ENCODE measurements at places on chromosomes 4 and X.

GRCh38 chrX:79368441-79368840, 1.3 kb upstream of the ITM2A start:
- no peak for DNase-seq

- DNase-seq, result no peak
Observed at GRCh38 chr4:97507587-97508245, 635.6 kb downstream of the STPG2 start.

DNA sequence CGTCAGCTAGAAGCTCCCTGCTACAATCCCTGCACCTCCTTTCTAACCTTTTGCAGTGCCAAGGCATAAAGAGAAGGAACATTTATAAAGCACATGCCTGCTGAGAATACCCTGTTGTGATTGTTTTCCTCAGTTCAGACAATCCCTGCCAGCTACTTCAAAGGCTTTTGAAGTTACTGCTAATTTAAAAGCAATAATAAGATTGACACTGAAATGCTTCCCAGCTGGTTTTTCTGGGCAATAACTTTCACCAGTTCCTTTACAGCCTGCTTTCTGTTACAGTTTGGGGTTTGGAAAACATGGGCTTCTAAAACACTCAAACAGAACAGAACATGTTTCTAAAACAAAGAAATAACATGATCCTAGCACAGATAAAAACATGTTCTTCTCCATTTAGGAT, 232.3 kb upstream of the CPEB2 start:
- no peak for DNase-seq

DNA sequence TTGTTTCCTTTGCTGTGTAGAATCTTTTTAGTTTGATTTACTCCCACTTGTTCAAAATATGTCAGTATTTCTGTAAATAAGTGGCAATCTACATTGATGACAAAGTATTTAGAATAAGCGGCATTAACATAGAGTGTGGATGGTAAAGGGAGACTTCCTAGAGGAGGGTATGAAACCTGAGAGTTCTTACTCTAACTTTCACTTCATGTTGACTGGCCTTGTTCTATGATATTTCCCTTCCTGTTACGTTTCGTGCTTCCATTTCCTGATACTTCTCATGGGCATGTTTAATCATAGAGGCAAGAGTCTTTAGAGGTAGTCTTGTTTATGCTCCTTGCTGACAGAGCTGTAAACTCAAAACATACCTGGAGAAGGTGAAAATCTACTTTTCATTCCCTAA, 408.9 kb downstream of the GLUD2 start:
- no peak for DNase-seq

DNA sequence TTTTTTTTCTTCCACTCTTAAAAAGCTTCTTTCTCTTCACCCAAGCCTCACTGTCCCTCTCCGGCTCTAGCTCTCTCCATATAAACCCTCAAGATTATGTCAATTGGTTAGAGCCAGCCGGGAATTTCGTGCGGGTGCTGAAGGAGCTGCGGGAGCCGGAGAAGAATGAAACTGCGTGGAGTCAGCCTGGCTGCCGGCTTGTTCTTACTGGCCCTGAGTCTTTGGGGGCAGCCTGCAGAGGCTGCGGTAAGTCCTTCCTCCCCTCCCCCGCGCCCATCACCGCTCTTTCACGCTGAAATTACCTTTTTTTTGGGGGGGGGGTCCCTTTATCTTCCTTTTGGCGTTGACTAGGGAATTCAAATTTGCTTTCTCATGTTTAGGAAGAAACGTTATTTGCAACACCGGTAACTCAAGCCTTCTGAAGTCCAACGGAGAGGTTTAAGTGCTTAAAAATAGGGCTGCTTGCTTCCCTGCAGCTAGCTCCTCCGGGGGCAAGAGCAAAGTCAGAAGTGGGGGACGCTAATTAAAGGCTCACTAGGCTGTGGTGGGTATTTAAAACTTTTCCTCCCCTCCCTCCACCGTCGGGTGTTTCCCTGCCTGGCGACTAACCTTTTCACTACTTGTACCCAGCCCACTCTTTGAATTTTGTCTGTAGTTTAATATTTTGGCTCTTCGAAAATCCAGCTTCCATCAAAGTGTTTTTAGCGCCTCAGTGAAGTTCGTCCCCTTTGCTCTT, 491 bp downstream of the COL4A5 start:
- no peak for DNase-seq

GRCh38 chr4:13430834-13431568, 53.1 kb downstream of the RAB28 start:
- no peak for DNase-seq

DNA sequence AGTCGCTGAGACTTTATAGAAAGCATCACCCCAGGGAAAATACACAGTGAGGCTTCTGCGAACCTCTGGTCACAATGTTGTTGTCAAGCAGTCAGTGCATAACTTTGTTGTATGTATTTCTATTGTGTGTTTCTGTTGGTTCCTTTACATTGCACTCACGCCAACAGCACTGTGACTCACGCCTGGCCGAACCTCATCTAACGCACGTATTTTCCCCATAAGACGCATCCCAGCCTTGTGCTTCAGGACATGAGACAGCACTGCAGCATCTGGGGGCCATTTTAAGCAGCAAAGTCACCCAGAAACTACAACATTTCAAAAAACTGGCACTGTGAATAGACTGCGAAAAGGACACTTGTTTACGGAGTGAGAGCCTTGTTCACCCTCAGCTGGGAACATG, 30.6 kb downstream of the TBL1X start:
- no peak for DNase-seq

- DNase-seq, result no peak
Observed at GRCh38 chr4:156673483-156673882, 298.1 kb downstream of the PDGFC start.

DNA sequence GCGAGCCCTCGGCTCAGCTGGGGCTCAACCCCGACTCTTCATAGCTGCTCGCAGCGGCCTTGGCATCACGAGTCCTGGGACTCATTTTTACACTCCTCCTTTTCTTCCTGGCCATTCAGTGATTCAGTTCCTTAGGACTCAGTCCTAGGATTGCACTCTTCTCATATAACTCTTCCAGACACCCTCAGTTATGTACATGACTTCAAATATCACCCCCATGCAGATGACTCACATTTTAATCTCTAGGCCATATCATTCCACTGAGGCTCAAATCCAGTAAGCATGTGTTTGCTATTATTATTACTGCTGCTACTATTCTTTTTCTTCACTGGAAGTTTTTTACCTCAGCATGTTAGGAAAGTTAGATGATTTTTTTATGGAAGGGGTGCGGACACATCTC, 14.4 kb downstream of the ITGB1BP2 start:
- no peak for DNase-seq

- no peak for DNase-seq
Observed at GRCh38 chr4:43587758-43588157, 695.2 kb downstream of the GRXCR1 start.

GRCh38 chr4:112966701-112967488, 82.6 kb upstream of the ANK2 start:
- no peak for DNase-seq

GRCh38 chr4:85798012-85798770, 323.2 kb downstream of the ARHGAP24 start:
- no peak for DNase-seq

DNA sequence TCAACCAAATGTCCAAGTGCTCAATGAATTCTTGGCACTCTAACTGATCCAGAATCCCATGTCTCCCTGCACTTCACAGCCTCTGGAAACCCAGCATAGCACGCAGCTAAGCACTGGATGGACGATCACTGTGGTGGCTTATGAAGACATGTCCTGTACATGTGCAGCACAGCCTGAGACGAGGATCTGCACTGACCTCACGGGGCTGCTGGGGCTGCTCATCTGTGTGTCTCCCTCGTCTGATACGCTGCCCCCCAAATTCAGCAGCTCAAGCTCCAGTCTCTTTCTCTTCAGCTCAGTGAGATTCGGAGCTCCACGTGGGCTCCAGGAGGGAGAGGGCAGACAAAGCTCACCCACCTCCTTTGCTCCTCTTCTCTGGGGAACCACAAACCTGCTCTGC, 126.9 kb downstream of the CPZ start:
- DNase-seq, result no peak

- DNase-seq, result no peak
Observed at GRCh38 chr4:67712650-67713528, 11.9 kb upstream of the UBA6 start.

DNA sequence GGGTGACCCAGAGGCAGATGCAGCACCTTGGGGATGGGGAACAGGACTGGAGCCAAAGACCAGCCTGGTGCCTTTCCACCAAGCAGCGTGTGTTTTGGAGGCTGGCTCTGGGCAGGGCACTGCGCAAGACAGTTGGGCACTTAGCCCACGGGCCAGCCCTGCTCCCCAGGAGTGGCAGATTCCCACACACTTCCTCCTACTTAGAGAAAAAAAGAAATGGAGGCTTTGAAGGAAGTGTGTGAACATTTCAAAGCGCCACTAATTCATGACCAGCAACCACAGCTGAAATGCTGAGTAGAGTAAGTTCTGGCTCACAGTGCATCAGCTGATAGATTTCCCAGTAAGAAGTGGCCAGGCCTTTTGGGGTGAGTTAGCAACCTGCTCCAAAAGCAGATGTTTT, 54.9 kb upstream of the LGI2 start:
- no peak for DNase-seq

- no peak for DNase-seq
Observed at GRCh38 chr4:57051524-57051923, 58.7 kb downstream of the IGFBP7 start.

- no peak for DNase-seq
Observed at GRCh38 chr4:190017357-190018200, 9.5 kb downstream of the FRG2 start.

- DNase-seq, result no peak
Observed at GRCh38 chr4:22637306-22637705, 55.4 kb upstream of the GBA3 start.

DNA sequence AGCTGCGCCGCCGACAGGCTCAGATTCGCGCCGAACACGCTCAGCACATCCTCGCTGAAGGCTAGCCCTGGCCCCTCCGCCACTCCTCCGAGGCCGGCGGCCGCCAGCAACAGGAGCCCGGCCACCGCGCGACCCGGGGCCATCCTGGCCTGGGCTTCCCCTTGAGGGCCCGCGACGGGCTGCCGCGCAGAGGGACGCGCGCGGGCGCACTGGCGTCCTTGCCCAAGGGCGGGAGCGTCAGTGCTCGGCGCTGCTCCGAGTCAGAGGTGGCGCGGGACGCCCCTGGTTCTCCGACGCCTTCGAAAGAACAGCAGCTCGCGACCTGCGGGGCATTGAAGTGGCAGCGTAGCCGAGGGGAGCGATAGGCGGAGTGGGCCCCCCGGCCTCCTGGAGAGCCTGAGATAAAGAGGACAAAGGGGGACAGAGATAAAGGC, 745 bp downstream of the SLC39A8 start:
- peak; percentile 38 for DNase-seq

DNA sequence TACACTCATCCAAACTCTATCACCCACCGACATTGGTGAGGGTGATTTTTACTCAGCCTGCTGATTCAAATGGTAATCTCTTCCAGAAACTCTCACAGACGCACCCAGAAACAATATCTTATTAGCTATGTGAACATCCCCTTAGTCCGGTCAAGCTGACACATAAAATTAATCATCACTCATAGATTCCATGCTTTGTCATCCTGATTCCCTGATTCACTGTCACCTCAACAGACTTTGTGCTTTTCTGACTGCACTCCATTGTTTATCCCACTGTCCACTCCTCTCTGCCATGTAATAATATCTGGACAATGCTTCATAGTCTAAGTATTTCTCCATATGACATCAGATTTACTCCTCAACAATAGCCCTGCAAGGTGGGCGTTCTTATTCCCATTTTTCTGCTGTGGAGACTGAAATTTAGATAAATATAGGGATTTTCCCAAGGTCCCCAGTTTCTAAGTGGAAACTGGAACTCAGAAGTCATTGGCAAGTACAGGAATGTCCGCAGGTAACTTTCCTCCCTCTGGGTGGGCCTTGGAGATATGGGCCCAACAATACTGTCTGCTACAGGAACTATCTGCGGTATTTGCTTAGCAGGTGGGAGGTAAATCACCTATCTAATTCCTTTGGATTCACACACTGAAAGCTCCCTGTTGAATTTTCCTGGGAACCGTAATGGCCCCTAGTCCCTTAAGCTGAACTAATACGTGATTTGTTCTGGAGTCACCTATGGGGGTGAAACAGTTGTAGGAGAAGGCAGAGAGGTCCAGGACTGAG, 228.6 kb upstream of the BCOR start:
- DNase-seq, result no peak

Data from A549 (cell line).